COR-L47 (cell line): ENCODE measurements at places on chromosomes 5 and 9.
A peak's percentile ranks its signal among the peaks of the same experiment; 100 is the strongest.

GRCh38 chr9:115211413-115212124, 93.6 kb upstream of the TNC start:
- DNase-seq, result no peak

DNA sequence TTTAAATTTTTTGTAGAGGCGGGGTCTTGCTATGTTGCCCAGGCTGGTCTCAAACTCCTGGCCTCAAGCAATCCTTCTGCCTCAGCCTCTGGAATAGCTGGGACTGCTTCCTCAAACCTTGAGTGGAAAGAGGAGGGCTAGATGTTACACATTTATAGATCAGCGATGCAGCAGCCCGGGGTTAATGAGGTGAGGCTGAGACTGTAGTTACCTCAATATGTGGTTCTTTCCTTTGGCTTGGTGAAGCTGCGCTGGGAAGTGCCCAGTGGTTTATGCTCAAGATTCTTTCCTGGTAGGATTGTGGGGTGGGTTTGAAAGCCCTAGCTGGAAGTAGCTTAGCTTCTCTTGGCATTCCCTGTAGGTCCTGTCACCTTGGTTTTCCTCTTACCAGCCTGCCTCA, 22.5 kb downstream of the ZNF618 start:
- no peak for DNase-seq

- DNase-seq, result no peak
Measured at GRCh38 chr5:149672701-149673476, 57.2 kb upstream of the PPARGC1B start.

- no peak for DNase-seq
Measured at GRCh38 chr5:71811779-71812178, 92.7 kb downstream of the CARTPT start.

DNA sequence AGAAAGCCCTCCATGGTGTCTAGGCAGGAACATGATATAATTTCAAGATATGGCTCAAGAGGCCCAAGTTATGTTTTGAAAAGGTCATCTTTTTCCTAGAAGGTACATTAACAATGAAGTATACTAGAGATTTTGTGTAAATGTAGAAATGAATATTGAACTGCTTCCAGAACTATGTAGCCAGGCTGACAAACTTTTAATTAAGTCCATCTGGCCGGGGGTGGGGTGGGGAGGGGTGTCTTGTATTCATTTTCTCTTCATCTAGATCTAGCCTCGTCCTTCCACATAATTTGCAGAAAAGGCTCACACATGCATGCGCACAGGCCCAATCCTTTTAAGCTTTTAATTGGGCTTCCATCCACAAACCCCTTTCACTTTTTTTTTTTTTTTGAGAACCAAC, 323.3 kb downstream of the ARL15 start:
- no peak for DNase-seq

GRCh38 chr5:26757941-26758340, 280.4 kb downstream of the CDH9 start:
- DNase-seq, result no peak

DNA sequence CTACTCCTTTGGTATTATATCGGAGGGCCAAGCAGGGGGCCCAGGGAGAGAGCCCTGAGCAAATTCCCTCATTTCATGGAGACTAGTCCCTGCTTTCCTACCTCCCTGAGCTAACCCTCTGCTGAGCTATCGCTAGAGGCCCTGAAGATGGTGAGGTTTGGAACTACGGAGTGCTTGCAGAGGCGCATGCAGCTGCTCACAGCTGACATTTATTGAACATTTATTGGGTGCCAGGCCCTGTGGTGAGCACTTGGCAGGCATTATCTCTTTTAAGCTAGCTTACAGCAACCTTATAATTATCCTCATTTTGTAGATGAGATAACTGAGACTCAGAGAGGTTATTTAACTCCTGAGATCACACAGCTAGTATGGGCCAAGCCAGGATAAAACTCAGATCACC, 9.8 kb downstream of the FAT2 start:
- DNase-seq, result peak; percentile 8

- DNase-seq, result no peak
Measured at GRCh38 chr5:164145458-164145857, 640.0 kb downstream of the MAT2B start.

GRCh38 chr5:36944024-36944423, 67.5 kb downstream of the NIPBL start:
- no peak for DNase-seq

DNA sequence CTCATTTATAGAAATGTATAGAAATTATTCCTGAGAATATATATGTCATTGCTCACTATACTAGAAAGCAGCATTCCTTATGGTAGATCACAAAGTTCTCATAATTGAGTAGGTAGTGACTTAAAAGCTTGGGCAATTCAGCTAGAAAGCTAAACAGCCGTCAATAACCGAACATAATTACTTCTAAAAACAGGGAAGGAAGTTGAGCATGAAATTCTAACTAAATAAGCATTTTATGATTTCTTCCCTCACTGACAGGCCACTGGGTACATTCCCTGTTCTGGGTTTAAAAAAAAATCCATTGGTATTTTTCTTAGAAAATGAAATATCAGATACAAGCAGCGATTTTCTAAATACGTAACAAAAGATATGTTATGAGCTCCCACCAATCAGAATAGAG, 91.1 kb upstream of the DAB2 start:
- no peak for DNase-seq

GRCh38 chr5:142016556-142016955, 3.7 kb upstream of the GNPDA1 start:
- DNase-seq, result no peak

GRCh38 chr5:78162253-78162862, 132.1 kb downstream of the AP3B1 start:
- peak; percentile 49 for DNase-seq

- peak; percentile 90 for DNase-seq
Measured at GRCh38 chr5:98772415-98773213, 849 bp upstream of the RGMB start.

DNA sequence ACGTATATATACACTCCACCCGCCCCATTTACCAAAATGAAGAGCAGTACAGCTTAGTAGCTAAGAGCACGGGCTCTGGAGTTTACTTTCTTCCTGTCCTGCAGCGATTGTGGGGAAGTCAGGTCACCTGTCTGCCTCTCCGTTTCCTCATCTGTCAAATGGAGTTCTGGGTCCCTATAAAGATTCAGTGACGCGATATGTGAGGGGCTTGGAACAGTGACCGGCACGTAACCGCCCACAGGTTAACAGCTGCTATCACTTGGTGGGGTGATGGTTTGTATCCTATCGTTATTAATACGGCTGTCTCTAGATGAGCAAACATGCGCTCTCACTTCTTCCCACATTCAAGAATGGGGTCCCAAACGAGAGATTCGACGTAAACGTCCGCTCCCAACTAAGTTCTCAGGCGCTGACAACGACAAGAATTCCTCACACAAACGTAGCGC, 426 bp downstream of the FAM114A2 start:
- no peak for DNase-seq

DNA sequence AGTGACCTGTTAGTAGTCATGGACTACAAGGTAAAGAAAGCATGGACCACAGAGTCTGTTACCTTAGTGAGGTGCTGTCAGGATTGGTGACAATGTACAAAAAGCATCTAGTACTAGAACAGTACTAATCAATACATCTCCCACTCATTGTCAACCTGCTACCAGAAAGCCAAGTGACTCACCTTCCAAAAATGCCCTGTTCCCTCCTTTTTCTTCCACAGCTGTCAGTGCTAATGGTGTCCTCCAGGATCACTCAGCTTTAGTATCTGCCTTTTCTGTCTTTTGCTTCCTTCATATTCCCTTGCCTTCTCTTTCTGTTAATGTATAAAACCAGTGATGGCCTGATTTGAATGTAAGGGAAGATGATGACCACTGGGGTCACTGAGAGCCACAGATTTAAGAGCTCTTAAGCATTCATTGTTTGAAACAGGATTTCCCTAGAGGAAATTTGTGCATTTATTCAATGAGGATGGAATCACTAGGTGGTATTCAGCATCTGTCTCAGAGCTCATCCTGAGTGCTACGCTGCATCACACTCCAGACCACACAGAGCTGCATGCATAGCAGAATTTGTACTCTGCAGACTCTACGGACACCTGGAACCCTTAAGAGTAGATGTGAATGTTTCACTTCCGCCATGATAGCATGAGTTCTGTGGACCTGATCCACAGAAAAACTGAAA, 71.0 kb downstream of the SV2C start:
- no peak for DNase-seq
